ENCODE measurements at places on chromosomes 5 and 9. TPM values are rescaled to one million over a fixed set of nuclear protein-coding genes. Genes with fewer than 3 reads are reported as not detected.

Gene DRD1
- not detected for total RNA-seq

Gene MLANA
- total RNA-seq: not detected

GRCh38 chr5:178399701-178400095 lies 167.1 kb upstream of the PHYKPL start:
- no peak for DNase-seq
- no peaks in the 10 kb centered on the region for H3K36me3 ChIP-seq
- no peak overlapping the region for H3K27ac ChIP-seq
- no peaks in the 10 kb centered on the region for H3K4me1 ChIP-seq

DNA sequence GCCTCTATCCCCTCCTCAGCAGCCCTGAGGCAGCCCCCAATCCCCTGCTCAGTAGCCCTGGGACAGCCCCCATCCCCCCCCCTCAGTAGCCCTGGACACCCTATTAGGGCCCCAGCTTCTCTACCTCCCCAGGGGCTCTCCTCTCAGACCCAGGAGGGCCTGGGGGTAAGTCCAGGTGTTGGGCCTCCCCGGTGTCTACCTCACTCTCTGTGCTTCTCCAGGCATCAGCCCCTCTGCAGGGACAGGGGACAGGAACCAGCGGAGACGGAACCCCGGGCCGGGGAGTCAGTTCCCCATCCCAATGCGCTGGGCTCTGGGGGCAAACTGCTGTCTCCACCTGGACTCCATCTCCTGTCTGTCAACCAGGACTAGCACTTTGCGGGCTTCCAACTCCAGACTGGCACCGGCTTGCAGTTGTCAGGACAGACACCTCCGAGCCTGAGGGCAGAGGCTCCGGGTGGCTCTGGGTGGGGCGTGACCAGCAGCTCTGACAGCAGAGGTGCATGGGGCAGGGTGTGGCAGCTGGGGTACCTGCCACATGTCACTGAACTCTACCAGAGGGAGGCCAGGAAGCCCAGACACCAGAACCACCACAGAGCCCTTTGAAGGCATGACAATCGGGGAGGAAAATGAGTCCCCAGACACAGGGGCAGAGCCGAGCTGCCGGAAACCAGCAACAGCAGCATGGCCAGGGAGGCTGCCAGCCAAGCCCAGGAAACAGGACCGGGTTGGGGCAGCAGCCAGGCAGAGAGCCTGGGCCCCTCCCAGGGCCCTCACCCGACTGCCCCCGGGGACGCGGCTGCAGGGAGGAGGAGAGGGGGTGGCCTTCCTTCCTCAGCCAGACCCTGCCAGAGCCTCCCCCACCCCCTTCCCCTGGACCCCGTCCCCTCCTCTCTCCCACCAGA lies 17.7 kb upstream of the UBAC1 start:
- H3K4me1 ChIP-seq: no peaks in the 10 kb centered on the region
- no peak overlapping the region for H3K27ac ChIP-seq
- no peaks in the 10 kb centered on the region for H3K27me3 ChIP-seq
- no peaks in the 10 kb centered on the region for H3K36me3 ChIP-seq
- DNase-seq: no peak

Gene C5orf58
- 1.4 TPM for total RNA-seq

Gene IRX1
- total RNA-seq: 3.6 TPM

Gene OTULINL
- total RNA-seq: 7.0 TPM

GRCh38 chr9:88663771-88664419 lies 128.9 kb downstream of the NXNL2 start:
- no peak overlapping the region for H3K27ac ChIP-seq
- no peaks in the 10 kb centered on the region for H3K27me3 ChIP-seq
- H3K36me3 ChIP-seq: no peaks in the 10 kb centered on the region
- DNase-seq: no peak

Measured in H9 (cell line).